T-helper 17 cell (primary cell): ENCODE measurements at places on chromosomes 5 and 9.

- no peak for DNase-seq
These were observed 995.7 kb downstream of the CDH18 start for GRCh38 chr5:18992264-18992663.

- DNase-seq: no peak
These were observed 82.9 kb downstream of the PTCD2 start for GRCh38 chr5:72402959-72403628.

GRCh38 chr9:135810806-135811575 is 96.4 kb downstream of the CAMSAP1 start:
- no peak for DNase-seq

- DNase-seq: no peak
These were observed 190.5 kb upstream of the PPP1R26 start for GRCh38 chr9:135289081-135289491.

- no peak for DNase-seq
These were observed 94.4 kb downstream of the GLDC start for GRCh38 chr9:6551136-6551535.

DNA sequence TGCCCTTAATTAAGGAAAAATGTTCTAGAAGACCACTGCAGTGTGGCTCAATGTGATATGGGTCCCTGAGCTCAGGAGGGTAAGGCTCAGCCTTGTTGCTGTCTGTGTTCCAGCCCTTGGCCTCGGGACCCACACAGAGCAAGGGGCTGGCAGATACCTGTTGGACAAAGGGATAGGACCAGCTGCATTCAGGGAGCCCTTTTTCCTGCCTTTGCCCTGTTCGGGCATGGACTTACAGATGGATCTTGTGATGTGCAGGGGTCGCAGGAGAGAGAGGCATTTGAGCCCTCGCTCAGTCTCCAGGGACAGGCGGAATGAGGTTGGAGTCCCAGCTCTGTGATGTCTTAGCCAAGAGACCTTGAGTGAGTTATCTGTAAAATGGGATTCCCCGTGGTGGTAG is 12.1 kb upstream of the BOD1 start:
- DNase-seq: no peak

- no peak for DNase-seq
These were observed 13.1 kb downstream of the ARHGEF37 start for GRCh38 chr5:149594206-149594895.

- no peak for DNase-seq
These were observed 26.4 kb downstream of the MARCHF3 start for GRCh38 chr5:127003798-127004495.

DNA sequence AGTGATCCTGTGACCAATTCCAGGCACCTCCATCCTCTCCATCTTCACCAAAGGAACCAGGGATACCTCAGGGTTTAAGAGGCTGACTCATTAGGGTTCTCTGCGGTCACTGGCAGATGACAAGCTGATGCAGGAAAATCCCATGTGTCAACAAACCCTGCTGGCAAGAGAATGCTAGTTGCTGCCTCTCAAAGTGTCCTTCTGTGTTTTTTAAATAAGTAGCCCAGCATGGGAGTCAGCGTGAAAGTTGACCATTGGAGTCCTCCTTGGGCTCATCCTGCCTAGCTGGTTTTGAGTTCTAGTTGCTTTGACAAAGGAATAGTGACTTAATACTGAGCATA is 200.2 kb downstream of the SLIT3 start:
- no peak for DNase-seq

DNA sequence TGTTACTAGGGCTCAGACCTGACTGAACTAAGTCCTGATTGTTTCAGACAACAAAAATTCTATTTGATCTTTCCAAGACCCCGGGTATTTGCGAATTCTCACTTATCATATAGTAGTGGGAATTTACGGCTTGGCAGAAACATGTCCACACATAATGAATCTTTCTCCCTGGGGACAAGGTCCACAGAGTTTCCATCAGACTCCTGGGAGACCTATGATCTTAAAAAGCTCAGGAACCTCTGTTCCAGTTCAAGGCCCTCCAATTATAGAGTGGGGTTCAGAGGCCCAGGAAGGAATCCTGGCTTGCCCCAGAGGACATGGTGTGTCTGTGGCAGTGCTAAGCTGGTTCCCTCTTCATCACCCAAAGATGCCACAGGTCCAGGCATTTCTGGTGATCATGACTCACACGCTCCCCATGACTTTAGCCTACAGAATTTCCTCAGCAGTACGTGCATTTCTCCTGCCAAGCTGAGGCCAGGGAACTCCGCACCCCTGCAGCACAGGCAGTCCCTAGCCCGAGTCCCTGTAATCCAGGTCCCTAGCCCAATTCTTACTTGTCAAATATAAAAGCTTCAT is 12.6 kb downstream of the RAPGEF1 start:
- DNase-seq: no peak

DNA sequence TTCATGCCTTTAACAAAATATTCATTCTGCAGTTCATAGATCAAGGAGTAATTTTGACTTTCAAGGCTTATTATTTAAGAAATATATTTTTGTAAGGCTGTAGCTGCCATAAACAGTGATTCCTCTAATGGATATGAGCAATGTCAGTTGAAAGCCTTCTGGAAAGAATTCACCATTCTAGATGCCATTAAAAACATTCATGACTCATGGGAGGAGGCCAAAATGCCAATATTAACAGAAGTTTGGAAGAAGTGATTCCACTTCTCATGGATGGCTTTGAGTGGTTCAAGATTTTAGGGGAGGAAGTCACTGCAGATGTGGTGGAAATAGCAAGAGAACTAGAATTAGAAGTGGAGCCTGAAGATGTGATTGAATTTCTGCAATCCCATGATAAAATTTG is 229.1 kb downstream of the DEPDC1B start:
- DNase-seq: no peak

DNA sequence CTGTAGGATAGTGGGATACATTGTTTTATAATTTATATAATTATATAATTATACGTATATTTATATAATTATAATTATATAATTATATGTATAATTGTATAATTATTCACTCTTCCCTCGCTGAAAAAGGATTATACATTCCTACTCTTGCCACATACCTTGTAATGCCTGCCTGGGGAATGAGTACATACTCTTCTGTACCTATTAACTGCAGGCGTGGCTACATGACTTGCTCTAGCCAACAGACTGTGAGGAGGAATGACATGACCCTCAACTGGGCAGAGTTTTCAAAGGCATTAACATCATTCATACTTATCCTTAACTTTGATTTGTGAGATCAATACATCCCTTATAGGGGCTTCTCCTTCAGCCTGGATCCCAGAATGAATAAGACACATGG is 19.1 kb downstream of the ERMP1 start:
- DNase-seq: no peak

DNA sequence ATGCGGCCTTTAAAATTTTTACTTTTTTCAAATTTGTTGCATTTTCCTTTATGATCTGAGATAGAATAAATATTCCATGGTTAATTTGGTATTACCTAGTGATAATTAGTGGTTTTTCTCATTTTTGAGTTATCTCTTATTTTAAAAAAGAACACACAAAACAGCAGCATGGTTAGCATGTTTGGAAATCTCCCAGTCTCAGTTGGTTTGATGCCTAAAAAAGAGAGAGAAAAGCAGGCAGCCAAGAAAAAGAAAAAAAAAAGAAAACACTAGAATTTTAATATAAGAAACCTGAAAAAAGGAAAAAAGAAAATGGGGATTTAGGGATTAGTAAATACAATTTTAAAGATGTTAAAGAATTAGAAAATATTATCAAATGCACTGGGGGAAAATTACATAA is 15.3 kb downstream of the SUSD1 start:
- no peak for DNase-seq

GRCh38 chr5:173782671-173783101 is 105.5 kb upstream of the CPEB4 start:
- no peak for DNase-seq

- DNase-seq: no peak
These were observed 155.0 kb downstream of the PRELID2 start for GRCh38 chr5:145680169-145680568.

- no peak for DNase-seq
These were observed 24.8 kb upstream of the DENND1A start for GRCh38 chr9:123954518-123955280.

- DNase-seq: no peak
These were observed 158.8 kb downstream of the C9orf152 start for GRCh38 chr9:110048976-110049698.

DNA sequence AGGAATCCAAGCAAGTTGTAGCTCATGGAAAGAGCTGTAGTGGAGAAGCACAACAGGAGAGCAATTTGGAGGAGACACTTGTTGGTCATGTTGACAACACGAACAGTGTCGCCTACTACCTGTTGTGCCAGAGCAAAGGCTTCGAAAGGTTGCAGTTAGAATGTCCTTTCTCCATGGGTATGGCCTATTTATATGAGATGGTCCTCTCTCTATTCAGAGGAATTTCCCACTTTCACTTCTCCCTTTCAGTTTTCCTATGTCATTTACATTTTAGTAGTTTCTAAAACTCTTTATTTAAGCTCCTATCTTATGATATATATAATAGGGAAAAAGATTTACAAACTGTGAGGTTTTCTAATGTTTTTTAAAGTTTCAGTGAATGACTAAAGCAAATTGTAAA is at the start of gene IFNB1:
Gene IFNB1 (minus strand): TSS at position 162 of the 400 bp plus-strand sequence. CDS start 73 bp downstream, at position 89.
- DNase-seq: no peak
